ENCODE measurements at places on chromosomes 12 and 14.

DNA sequence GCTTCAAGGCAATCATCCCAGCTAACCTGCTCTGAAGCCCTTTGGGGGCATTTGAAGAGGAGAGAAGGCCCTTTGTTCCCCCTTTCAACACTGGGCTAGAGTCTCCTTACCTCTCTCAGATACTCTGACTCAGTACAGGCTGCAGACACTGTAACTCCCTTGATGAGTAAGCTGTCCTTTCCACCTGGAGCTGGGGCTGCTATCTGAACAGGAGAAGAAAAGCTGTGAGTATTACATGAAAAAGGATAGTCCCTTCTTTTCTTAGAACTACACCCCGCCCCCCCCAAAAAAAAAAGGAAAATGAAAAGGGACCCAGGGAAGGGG lies 186.6 kb upstream of the PLEKHG7 start:
- DNase-seq: peak; percentile 89

GRCh38 chr12:52081263-52081733 lies 1.8 kb downstream of the SMIM41 start:
- no peak for DNase-seq

DNA sequence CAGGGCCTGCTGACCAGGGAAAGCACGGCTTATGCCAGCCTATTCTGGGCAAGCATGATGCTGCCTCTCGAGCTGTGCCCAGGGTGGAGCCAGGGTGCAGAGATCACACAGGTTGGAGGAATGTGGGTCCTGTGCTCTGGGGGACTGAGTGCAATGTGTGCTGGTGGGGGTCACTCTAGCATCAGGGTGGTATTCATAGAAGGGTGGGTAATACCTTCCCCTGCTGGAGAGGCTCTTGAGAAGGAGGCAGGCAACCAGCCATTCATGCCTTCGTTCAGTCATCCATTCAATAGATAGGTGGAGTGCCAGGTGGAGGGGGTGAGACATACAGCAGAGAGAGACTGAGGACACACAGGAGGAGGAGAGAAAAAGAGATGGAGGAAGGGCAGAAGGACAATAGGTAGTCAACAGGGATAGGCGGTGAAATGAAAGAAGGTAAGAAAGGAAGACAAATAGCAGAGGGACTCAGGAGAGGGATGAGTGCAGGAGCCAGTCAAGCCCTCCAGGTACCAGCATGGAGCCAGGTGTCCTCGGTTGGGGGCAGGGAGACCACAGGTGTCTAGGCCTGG lies 5.2 kb upstream of the ZNF385A start:
- DNase-seq: no peak

- no peak for DNase-seq
Observed at GRCh38 chr14:53295985-53296582, 143.0 kb upstream of the DDHD1 start.

GRCh38 chr12:14905269-14906004 lies 19.8 kb upstream of the MGP start:
- DNase-seq: no peak

DNA sequence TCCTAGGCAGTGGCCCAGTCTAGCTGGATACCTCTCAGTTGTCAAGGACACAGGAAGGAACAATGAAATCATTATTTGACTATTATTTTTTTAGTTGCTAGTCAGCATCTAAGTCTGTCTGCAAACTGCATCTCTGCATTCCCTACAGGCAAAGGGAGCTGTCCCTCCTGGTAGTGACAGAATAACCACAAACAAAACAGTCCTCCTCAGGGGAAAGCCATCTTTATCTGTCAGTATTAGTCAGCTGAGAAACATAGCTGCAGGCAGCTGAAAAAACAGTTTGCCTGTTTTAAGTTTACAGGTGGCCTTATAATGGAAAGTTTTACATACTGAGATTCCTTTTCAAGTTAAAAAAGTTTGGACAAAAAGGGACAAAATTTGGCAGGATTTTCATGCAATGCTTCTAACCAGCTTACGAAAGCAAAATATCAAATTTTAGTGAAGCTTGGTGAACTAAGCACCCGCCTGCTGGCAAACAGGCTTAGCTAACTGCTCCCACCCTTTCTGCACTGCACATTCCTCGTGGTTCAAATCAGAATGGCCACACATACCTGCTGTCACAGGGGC lies 29.5 kb downstream of the SLC25A21 start:
- no peak for DNase-seq

- no peak for DNase-seq
Observed at GRCh38 chr12:48943221-48943620, 14.1 kb downstream of the ARF3 start.

- DNase-seq: no peak
Observed at GRCh38 chr12:99436584-99436983, 211.0 kb upstream of the GARIN6 start.

- DNase-seq: no peak
Observed at GRCh38 chr14:55713486-55713885, 133.5 kb downstream of the KTN1 start.

- no peak for DNase-seq
Observed at GRCh38 chr14:35821564-35822411, 4.3 kb upstream of the BRMS1L start.

DNA sequence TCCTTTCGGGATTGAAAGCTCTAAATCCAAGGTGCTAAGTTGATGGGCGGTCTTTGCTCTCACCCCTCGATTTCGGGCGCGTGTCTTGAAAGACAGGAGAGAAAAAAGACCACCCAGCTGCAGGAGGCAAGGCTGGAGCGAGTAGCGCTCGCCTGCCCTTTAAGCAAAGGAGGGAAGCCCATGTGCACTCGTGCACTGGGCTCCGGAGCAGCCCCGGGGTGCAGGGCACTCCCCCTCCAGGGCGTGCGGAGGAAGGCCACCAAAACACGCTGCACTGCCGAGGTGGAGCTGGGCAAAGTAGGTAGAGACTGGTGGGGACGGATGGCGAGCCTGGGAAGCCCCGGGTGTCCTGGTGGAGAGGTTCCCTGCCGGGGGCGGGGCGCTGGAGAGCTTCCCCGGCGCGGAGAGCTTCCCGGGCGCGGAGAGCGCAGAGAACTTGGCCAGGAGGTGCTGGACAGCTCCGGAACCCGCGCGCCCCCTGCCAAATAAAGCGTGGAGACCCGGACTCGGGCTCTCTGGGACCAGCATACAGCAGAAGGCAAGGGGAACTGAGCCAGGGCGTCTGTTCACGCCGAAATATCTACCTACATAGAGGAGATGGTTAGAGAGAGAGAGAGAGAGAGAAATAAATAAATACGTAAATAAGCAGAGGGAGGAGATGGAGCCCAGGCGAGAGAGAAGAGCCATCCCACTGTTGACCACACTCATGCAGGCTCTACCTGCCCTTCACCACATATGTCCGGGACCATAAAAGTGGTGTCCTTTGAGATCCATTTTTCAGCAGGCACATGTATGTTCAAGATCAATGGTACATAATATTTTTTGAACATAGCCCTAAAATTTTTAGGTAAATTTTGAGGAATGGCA lies 662 bp upstream of the NELL2 start:
- DNase-seq: peak; percentile 0

DNA sequence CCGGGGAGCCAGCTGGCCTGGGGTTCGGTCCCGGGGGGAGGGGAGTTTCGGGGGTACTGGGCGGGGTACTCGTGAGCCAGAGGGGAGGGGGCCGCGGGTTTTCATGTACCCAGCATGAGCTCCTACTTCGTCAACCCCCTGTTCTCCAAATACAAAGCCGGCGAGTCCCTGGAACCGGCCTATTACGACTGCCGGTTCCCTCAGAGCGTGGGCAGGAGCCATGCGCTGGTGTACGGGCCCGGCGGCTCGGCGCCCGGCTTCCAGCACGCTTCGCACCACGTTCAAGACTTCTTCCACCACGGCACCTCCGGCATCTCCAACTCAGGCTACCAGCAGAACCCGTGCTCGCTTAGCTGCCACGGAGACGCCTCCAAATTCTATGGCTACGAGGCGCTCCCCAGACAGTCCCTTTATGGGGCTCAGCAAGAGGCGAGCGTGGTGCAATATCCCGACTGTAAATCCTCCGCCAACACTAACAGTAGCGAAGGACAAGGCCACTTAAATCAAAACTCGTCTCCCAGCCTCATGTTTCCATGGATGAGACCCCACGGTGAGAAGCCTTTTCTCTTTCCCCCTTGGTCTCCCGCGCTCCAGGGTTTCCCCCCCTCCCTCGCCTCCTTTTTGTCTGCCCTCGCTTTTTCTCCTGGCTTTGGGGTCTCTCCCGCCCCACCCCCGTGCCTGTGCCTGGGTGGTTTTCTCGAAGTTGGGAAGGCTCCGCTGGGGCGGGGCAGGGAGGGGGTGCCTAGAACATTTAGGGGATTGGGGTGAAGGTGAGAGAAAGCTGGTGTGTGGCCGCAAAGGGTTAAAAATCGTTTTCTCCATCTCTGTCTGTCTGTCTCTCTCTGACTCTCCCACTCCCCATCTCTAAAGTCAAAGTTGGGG lies 627 bp downstream of the HOXC8 start:
- no peak for DNase-seq

GRCh38 chr12:121223292-121224285 lies 13.7 kb downstream of the P2RX4 start:
- no peak for DNase-seq

DNA sequence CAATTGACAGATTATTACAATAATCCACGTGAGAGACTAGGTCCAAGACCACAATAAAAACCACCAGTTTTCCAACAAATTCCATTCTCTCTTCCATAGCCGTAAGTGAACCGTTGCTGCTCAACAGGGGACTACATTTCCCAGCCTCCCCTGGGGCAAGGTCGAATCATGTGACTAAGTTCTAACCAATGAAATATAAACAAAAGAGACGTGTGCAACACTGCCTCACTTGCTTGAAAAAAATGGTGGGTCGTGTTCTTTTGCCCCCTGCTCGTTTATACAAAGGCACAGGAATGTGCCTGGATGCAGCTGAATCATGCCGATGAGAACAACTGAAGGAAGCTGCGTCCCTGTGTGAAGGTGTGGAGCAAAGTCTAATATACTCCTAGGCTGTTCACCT lies 51.1 kb downstream of the HSPB8 start:
- no peak for DNase-seq

DNA sequence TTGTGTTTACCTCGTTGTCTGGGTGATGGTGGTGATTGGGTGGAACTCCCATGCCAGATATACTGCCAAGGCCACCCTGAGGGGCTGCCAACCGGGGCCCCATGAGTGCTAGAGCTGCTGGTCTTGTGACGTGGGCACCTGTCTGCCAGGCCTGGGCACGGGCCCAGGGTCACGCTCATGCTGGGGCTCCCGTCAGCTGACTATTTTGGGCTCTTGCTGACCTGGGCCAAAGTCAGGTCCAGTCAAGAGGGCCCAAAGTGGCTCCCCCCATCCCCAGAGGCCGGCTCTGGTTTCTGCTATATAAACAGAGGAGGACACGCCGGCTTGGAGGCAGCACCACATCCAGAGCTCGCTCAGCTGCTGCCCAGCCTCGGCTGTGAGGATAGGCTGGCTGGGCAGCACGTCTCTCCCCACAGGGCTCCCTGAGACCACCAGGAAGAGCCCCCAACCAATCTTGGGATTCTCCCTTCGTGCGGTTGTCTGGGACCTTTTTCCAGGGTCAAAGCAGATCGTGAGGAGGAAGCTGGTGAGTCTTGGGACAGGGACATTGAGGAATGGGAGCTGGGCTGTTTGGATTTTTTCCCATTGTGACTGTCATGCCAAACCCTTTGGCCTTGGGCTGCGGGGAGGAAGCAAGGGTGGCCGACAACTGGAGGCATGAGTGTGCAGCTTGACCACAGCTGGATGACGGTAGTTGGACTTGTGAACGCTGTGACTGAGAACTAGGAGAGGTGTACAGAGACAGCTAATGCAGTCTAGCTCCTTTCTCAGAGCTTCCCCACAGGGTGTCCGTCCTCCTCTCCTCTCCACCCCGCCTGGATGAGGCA lies 7.6 kb upstream of the NR4A1 start:
- DNase-seq: no peak

- no peak for DNase-seq
Observed at GRCh38 chr14:96727980-96728717, 69.0 kb upstream of the VRK1 start.

GRCh38 chr14:92774572-92774971 lies 19.5 kb upstream of the GOLGA5 start:
- DNase-seq: no peak

Measured in epithelial cell of prostate (primary cell).